ENCODE measurements at places on chromosomes 4 and X. TPM values are rescaled to one million over a fixed set of nuclear protein-coding genes. Genes with fewer than 3 reads are reported as not detected.

The CLCN3 gene
- 18.6 TPM for total RNA-seq

The MTTP gene
- total RNA-seq: not detected

The PRRG3 gene
- not detected for total RNA-seq

The NLGN4X gene
- total RNA-seq: 0.02 TPM

The CFI gene
- total RNA-seq: 0.43 TPM

The CDKL2 gene
- 0.42 TPM for total RNA-seq

The TIMM17B gene
- 104 TPM for total RNA-seq

The OTUD4 gene
- total RNA-seq: 15.9 TPM

The PRKG2 gene
- 0.85 TPM for total RNA-seq

The SPANXN4 gene
- not detected for total RNA-seq

The TCEAL5 gene
- not detected for total RNA-seq

The FIP1L1 gene
- total RNA-seq: 30.5 TPM

The CCDC160 gene
- total RNA-seq: 0.12 TPM

The CXCL3 gene
- total RNA-seq: 3.8 TPM

The GK gene
- total RNA-seq: 2.4 TPM

The VGLL1 gene
- total RNA-seq: not detected

The BTK gene
- total RNA-seq: 0.12 TPM

The EDA2R gene
- 13.5 TPM for total RNA-seq

The PTCHD1 gene
- not detected for total RNA-seq

The KLHL13 gene
- 0.27 TPM for total RNA-seq

The STAG2 gene
- total RNA-seq: 38.9 TPM

The FAT1 gene
- 153 TPM for total RNA-seq

The PNMA3 gene
- 0.14 TPM for total RNA-seq

The ADH7 gene
- not detected for total RNA-seq

The SHOX gene
- total RNA-seq: not detected

The S100P gene
- total RNA-seq: 67.3 TPM

The LRCH2 gene
- total RNA-seq: 0.03 TPM

The RHOXF1 gene
- not detected for total RNA-seq

The PYURF gene
- 80.7 TPM for total RNA-seq

The GATA1 gene
- total RNA-seq: not detected

The CLDN34 gene
- total RNA-seq: not detected

The ADH4 gene
- not detected for total RNA-seq

The SERPINA7 gene
- total RNA-seq: not detected

The MAGEA8 gene
- total RNA-seq: not detected

The PDZD4 gene
- total RNA-seq: 3.4 TPM

Measured in A549 treated with GW870086 at 1 μM for 4 hours (cell line).